ENCODE measurements at places on chromosomes 2 and 18.
A peak's percentile ranks its signal among the peaks of the same experiment; 100 is the strongest.

GRCh38 chr2:118430510-118431164 is 342.4 kb downstream of the INSIG2 start:
- DNase-seq: no peak

DNA sequence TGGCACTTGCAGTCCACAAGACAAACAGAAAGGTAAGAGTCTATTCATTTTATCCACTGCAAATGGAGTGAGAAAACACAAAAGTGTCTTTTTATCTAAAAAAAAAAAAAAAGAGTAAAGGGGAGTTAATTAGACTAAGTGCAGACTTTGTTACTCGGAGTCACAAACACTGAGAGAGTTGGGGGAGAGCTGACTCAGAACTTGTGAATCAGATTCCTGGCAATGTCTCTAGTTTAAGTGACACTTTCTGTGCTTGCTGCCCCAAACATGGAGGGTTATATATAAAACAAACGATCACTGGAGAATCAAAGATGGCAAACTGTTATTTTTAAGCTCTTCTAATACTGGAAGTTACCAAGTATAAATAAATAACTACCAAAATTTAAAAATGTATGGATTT is 505.8 kb upstream of the NRP2 start:
- no peak for DNase-seq

GRCh38 chr2:230068651-230069055 is at the start of gene SLC16A14:
SLC16A14 (minus strand) TSS chr2:230068924; CDS start chr2:230059352, 9,572 bp downstream.
- no peak for DNase-seq

GRCh38 chr18:22136395-22136794 is 33.0 kb upstream of the GATA6 start:
- no peak for DNase-seq

DNA sequence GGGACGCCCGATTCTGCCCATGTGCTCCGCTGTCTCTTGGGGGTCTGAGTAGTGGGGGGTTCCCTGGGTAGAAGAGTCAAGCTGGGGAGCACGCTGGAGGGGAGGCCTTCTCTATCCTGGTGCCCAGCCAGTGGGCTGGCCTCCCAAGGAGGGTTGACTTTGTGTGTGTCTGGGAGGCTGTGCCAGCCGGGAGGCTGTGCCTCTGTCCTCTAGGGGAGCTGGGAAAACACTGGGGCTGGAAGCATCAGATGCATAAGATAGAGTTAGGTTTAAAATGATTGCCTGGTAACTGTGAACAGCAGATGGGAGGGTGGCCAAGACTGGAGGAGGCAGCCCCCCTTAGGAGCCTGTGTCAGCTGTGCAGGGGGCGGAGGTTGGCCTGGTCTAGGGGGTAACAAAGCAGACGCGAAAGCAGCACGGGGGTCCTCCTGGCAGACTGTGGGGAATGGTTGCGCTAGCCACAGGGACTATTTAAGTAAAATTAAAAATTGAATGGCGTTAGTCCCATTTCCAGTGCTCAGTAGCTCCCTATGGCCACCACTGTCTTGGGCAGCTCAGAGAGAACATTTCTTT is 1.3 kb downstream of the ING5 start:
- no peak for DNase-seq

- DNase-seq: no peak
Measured at GRCh38 chr2:42947809-42948600, 155.6 kb upstream of the HAAO start.

- DNase-seq: no peak
Measured at GRCh38 chr2:122804494-122804893, 1049.0 kb downstream of the TSN start.

GRCh38 chr2:127143841-127144782 is 37.2 kb upstream of the BIN1 start:
- DNase-seq: no peak

DNA sequence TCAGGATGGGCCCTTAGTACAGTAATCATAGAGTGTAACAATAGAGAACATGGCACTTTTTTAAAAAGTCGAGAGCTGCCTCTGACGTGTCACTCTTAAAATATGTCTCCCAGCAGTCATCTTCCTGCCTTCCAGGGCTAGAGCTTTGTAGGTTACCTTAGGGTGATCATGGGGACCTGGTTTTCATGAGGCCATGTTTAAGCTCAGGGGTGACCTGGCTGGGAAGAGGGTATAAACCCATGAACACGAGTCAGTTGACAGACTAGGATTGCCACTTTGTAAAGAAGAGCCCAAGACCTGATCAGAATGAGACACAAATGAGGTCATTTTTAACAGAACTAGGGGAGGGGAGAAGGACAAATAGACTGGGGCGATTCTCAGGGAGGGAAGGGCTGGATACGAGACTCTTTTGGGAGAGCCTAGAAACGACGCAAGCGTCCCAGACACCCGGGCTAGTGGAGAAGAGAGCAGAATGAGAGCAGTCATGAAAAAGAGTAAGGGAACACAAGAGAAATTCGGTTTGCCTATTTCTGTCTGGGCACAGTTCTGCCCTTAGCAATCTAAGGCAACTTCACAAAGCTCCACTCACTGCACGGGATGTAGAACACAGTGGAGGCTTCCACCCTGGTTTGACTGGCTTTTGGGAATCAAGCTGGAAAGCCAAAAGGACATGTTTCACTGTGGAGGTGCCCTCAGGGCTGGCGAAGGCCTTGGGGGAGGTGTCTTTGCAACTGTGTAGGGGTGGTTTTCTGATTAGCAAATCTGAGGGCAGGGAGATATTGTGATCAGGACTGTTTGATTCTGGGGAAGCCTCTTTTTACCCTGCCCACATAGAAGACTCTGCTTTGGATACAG is 1.8 kb upstream of the RAB31 start:
- DNase-seq: no peak

- no peak for DNase-seq
Measured at GRCh38 chr2:43191947-43192516, 34.4 kb downstream of the ZFP36L2 start.

DNA sequence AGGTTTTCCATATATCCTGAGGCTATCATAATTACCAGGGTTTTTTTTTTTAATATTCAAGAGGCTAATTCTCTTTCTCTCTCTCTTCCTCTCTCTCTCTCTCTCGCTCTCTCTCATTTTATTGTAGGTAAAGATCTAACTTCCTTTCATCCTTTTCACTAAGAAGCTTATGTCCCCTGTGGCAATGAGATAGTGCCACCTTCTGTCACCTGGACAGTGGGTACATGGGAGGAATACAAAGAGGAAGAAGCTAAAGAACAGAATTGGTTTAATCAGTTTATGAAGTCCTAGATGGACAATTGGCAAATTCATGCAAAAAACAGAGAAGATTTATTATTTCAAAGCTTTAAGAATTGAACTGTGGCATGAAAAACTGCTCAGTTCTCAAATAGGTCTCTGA is 1582.3 kb upstream of the TMEFF2 start:
- DNase-seq: no peak

DNA sequence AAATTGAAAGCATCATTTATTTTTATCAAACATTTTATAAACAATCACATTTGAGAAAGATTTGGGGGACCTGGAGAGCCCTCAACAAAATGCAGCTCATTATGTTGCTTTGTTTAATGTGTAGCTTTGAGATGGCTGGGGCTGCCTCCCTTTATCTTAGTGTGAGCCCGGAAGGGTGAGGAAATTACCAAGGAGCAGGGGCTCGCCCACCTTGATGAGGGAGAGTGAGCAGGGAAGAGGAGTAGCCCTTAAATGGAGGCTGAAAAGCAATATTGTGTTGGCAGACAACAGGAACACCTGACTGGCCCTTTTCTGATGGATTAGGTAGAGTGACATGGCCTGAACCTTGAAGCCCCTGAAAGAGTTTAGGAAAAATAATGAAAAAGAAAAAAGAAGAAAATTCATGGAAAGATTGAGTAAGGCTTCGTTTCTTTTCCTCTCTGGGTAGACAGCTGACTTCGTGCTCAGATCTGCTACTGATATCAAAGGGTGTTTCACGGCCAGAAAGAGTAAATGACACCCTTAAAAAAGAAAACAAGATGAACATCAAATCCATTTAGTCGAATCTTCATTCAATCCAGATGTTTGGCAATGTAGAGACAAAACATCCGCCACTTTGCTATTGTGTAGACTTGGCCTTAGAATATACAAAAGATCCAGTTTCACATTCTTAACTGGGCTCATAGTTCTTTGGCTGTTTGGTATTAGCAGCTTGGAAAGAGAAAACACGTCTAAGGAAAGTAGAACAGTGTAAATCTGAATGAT is 206.5 kb upstream of the TCF4 start:
- no peak for DNase-seq

- DNase-seq: no peak
Measured at GRCh38 chr2:193332941-193333340, 1138.2 kb upstream of the TMEFF2 start.

- DNase-seq: no peak
Measured at GRCh38 chr18:33316146-33316587, 124.4 kb downstream of the CCDC178 start.

GRCh38 chr2:218888341-218888740 is 7.7 kb downstream of the WNT10A start:
- DNase-seq: no peak

- no peak for DNase-seq
Measured at GRCh38 chr2:223642506-223642905, 40.3 kb upstream of the SCG2 start.

GRCh38 chr2:174142290-174142689 is 106.0 kb downstream of the OLA1 start:
- DNase-seq: no peak

DNA sequence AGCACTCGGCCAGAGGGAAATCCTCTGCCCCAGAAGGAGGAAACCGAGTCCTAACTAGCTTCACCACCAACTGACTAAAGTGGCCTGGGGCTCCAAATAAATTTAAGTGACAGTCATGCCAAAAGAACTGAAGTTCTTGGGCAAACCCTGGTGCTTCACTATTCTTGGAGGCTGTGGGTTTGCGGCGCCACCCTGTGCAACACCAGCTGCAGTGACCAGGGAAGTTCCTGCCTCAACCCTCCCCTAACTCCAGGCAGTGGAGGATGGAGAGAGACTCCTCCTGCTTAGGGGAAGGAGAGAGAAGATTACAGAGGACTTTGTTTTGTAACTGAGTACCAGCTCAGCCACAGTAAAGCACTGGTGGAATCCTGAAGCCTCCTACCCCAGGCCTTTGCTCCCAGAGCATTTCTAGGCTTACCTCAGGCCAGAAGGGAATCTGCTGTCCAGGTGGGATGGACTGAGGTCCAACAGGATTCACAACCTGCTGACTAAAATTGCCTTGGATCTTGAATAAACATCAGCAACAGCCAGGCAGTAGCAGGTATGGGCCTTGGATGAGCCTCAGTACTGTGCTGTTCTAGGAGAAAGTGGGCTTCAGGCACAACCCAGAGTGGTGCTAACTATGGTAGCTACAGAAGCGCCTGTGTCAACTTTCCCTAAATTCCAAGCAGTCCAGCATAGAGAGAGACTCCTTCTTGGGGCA is 29.4 kb upstream of the BMP10 start:
- no peak for DNase-seq

DNA sequence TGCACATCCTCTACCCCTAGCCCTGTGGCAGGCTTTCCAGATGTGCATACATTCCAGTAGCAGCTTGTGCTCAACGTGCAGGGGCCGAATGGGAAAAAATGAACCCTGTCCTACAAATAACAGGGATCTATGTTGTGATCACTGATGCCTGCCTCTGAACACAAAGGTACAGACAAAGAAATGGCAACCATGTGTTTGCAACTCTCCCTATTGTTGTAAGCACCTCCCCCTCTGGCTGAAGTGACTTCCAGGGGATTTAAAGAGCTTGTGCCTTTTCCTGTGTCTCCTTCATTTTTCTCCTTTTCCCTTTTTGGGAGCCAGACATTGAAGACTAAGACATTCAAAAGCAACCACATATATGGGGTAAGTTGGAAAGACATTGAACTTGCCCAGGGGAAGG is 21.6 kb downstream of the ARHGAP25 start:
- DNase-seq: no peak

GRCh38 chr2:179715871-179716270 is 145.5 kb downstream of the ZNF385B start:
- no peak for DNase-seq

- DNase-seq: no peak
Measured at GRCh38 chr18:72727038-72727655, 140.6 kb downstream of the NETO1 start.

DNA sequence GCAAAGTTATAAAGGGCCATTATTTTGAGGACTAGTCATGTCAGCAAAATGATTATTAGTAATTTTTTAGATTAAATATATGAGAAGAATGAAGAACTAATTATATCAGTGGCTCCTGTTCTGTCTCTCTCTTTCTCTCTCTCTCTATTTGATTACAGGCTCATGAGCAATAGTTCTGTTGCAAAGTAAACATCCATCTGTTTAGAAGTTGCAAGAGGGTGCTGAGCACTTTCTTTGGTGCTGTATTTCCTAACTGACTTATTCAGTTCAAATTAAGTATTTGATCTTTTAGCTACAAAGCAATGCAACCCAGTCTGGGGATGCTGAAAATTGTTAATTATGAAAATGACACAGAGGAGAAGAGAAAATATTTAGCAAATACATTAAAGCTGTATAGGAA is 408.1 kb upstream of the UBE2E3 start:
- no peak for DNase-seq

GRCh38 chr2:105582952-105583660 is 161.6 kb upstream of the NCK2 start:
- no peak for DNase-seq

- DNase-seq: no peak
Measured at GRCh38 chr2:178152542-178152941, 40.3 kb downstream of the RBM45 start.

DNA sequence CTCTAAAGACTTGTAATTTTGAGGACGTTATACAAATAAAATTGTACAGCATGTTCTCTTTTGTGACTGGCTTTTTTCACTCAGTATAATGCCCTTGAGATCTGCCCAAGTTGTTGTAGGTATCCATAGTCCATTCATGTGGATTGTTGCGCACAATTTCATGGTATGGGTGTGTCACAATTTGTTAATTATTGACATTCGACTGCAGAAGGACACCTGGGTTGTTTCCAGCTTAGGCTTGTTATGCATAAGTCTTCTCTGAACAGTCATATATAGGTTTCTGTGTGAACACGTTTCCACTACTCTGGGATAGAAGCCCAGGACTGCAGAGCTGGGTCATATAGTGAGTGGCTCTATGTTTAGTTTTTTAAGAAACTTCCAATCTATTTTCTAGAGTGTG is 800.8 kb upstream of the SALL3 start:
- no peak for DNase-seq

- no peak for DNase-seq
Measured at GRCh38 chr2:138502255-138503086, 901 bp downstream of the SPOPL start.

- DNase-seq: no peak
Measured at GRCh38 chr2:109180786-109181185, 51.8 kb downstream of the SH3RF3 start.

- no peak for DNase-seq
Measured at GRCh38 chr18:39188278-39188677, 1622.7 kb upstream of the CELF4 start.

DNA sequence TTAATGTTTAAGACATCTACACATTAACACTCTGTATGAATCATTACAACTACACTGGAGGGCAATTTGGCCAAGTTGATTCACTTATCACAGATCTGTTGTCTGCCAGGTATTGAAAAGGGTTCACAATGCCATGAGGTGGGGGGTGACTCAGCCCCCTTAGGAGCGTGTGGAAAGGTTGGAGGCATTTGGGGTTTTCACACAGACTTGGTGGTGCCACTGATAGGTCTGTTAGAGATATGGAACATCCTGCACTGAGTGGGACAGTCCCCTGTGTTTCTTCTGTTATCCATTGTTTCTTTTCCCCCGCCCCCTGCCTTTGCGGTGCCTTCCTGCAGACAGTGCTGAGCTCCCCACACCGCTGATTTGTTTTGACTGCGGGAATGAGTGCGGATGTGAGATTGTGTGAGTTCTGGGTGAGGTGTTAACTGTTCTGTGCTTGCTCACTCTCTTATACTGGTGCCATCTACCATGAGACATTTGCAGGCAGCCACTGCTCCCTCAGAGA is 9.3 kb upstream of the TSN start:
- DNase-seq: peak; percentile 61
